ENCODE measurements at places on chromosomes 2 and 18.

- DNase-seq = no peak
Measured at GRCh38 chr18:9196568-9196967, 60.0 kb downstream of the ANKRD12 start.

DNA sequence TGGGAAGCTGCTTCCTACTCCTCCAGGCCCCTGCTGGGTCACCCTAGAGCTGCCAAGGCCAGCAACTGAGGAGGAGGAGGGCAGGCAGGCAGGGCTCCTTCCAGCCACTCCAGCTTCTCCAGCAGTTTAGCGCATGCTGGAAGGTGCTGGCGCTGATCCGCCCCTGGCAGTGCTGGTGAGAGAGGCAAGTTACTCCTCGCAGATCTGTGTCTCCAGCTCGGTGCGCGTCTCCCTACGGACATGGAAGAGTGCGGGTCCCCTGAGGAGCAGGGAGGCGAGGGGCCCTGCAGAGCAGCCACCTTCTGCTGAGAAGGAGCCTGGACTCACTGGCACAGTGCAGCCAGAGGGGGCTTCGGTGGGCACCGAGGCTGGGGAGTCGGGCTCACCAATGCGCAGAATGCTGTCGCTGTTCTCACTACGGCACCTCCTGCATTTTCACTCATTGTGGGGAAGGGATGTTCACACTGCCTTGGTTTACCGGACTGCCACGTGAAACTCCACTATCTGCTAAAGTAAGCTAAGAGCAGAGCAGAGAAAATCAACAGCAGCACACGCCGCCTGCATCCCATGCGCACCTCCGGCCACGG lies 206.0 kb downstream of the HDAC4 start:
- DNase-seq = no peak

- no peak for DNase-seq
Measured at GRCh38 chr18:63890237-63890949, 2.9 kb downstream of the SERPINB2 start.

- DNase-seq = no peak
Measured at GRCh38 chr18:62285281-62285680, 39.8 kb upstream of the TNFRSF11A start.
